ENCODE measurements at places on chromosomes 13 and 19.

- DNase-seq, result no peak
Measured at GRCh38 chr13:23743278-23744076, 145.7 kb downstream of the MIPEP start.

DNA sequence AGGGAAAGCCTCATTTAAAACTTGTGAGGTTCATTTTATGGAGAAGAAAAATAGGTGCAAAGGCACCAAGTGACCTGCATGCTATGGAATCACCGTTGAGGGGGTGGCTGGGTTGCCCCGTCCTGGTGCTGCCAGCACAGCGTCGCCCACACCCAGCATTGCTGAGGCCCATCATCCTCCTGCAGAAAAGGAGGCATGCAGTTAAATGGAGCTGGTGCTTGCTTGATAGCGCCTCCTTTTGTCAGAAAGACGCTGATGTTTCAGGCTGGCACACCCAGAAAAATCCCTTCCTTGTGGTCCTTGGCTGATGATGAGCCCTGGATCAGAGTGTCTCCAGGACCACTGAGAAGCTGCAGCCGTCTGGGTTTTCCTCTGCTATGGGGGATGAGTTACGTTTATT is 36.9 kb downstream of the DHRS12 start:
- DNase-seq, result no peak

DNA sequence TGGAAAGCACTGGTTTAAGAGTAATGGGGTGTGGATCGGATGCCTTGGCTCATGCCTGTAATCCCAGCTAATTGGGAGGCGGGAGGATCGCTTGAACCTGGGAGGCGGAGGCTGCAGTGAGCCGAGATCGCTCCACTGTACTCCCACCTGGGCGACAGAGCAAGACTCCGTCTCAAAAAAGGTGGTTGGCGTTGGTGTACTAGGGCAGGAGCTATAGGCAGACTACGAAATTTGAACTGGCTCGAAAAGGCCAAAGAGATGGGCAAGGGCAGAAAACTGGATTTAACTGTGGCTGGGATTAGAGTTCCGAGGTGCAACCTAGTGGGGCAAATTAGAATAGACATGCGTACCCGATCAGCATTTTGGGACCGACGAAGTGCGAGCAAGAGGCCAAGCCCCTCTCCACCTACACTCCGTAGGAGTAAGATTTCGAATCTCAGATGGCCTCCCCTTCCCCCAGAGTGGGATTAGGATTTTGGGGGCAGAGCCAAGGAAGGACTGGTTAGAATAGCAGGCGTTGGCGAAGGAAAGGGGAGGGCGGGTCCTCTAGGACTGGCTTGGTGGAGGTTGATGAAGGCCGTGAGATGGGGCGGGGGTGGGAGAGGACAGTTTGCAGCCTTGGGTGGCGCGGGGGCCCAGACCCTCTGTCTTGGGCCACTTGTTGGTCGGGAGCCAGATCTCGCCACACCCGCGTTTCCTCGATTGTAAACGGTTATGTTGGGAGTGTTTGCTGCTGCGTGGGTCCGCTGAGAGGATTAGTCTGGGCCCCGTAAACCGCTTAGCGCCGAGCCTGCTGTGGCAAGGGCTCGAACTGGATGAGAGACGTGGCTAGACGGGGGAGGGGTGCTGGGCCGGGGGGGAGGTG is 2.0 kb upstream of the INAFM1 start:
- peak; percentile 34 for DNase-seq

- no peak for DNase-seq
Measured at GRCh38 chr19:46201454-46202310, 27.9 kb upstream of the IGFL1 start.

GRCh38 chr19:3768015-3768747 is 3.8 kb downstream of the RAX2 start:
- no peak for DNase-seq

GRCh38 chr13:84290386-84290785 is 408.1 kb upstream of the SLITRK1 start:
- no peak for DNase-seq

DNA sequence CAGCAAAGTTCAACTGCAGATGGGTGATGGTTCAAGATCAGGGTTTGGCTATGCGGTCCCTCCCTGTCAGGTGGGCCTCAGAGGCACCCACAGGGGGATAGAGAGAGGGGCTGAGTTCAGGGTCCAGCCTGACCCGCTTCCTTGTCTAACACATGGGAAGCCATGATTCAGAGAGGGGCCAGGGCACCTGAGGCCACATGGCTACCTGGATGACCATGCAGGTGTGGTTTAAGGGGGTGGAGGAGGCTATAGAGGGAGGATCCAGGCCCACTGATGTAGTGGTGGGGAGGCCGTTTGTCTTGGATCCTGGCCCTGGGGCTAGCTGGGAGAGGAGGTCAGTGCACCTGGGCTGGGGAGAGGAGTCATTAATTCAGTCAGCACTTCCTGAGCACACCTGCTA is 56.7 kb downstream of the ZNF536 start:
- no peak for DNase-seq

DNA sequence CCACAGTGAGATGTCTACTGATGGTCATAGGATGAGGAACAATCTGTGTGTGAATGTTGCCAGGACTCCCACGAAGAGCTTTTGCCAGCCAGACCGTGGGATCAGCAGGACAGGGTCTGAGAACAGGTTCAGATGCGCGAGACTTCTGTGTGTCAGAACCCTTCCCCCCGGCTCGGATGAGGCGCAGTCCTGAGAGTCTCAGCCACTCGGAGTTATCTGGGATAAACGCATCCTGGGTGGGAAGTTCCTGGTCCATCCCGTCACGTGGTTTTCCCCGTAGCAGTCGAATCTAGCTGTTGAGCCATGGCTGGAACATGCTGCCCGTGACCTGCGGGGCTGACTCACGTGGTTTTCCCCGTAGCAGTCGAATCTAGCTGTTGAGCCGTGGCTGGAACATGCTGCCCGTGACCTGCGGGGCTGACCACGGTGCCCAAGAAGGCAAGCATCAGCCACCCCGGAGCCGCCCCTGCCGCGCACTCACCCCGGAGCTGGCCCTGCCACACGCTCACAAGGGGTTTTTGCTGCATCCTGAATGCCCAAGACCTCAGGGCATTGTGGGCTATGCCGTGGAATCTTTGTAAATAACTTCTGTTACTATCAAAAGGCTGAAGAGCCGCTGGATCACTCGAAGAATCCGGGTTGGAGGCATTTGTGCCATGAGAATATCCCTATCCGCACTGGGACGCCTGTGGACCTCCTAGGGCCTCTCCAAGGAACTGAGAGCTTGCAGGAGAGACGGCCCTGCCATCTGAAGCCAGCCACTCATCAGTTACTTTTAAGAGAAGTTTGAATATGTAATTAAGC is 130.8 kb upstream of the MCF2L start:
- DNase-seq, result no peak

DNA sequence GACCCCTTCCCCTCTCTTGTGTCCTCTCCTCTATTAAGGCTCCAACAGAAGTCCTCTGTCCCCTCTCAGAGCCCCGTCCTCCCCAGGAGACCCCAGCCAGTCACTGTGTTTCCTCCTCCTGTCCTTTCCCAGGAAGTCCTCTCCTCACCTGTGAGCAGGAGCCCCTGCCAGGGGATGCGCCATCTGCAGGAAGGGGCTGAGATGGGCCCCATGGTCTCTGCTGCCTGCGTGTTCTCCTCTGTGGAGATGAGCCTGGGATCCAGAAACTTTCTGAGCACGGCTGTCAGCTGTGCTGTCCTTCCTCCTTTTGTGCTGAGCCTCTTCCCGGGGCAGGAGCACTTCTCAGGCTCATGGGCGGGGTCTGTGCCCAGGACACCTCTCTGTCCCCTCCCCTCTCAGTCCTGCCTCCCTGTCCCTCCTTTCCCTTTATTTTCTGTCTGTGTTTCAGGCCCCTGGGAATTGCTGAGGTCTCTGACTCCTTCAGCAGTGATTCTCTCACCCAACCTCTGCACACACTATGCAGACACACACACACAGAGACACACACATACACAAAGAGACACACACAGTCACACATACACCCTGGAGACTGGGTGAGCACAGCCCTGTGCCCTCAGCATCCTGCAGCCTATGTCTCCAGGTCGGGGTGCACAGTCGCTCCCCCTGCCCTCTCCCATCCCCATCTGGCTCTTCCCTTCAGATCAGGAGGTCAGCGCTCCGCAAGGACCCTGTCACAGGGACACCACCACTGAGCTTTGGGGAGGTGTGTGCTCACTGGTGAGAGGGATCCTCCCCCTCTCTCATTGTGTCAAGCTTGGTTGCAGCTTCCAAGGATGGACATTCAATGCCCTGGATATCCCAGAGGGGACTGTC is at the start of gene CEACAM8:
Gene CEACAM8, minus strand, starts transcription at position 308 of the 873 bp plus-strand sequence. Its CDS starts 96 bp downstream, at position 212.
- no peak for DNase-seq

DNA sequence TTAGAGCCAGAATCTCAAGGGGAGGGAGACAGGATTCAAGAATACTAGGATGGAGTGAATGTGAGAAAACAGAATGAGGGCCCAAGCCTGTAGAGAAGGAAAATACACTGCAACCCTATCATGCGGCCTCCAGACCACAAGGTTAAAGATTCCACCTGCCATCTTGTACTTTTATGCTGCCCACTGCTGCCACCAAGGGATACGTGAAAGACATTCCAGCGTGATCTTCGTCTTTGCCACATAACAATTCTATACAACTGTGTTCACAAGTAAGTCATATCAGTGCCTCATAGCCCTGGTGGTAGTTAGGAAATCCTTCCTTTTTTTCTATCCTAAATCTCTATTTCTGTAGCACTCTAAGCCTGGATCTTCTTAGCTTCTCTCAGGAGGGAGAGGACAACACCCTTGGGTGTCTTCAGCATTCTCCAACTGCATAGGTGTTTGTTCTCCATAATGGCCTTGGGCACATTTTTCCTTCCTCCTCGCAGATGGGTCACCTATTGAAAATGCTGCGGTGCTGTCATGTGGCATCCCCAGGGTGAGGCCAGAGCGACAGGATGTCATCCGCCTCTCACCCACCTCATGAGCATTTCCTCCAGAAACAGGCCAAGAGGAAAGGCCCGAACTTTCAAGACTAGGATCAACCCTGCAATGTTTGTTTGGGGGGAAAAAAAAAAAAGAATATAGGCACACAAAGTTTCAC is 13.6 kb downstream of the TPT1 start:
- DNase-seq, result no peak

DNA sequence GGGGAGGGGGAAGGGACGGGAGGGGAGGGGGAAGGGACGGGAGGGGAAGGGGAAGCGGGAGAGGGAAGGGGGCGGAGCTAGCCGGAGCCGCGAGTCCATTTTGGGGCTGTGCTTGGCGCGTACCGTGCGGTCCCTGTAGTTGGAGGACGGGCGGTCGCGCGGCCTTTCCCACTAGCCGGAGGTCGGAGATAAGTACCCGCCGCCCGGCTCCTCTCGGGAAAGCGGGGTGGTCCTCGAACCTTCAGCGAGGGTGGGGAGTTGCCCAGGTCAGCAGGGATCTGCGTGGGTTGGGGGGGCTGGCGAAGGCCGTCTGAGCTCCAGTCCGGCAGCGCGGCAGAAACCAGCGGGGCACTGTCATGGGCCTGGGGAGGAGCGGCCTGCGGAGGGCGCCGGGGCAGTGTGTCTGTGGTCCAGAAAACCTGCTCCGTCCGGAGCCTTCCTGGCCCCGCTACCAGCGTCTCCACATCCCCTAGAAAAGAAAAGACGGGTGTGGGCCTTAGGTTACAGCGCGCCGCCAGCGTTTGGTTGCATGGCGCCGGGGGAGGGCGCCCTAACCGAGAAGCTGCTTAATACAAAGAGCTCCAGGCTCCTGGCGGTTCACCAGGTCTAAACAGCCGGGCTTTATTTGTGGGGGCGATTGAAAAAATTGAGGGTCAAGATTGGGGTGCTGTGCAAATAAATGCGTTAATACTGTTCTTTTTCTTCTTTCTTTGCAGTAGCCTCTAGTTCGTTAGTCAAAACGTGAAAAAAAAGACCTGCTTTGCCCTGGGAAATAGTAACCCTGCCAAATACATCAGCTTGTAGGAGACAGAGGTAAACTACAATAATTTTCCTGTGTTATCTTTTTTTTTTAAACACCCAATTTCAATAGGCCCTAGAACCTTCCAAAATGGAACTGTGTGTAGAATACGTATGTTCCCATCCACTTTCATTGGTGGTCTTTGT is at the start of gene TRIM13:
Gene TRIM13, plus strand, starts transcription at position 92 of the 945 bp plus-strand sequence. CDS start 14,899 bp downstream, outside the sequence.
- peak; percentile 70 for DNase-seq

GRCh38 chr19:10268071-10268470 is 2.8 kb upstream of the ICAM1 start:
- DNase-seq, result no peak

GRCh38 chr13:62631619-62632018 is 1216.0 kb upstream of the PCDH20 start:
- DNase-seq, result no peak

DNA sequence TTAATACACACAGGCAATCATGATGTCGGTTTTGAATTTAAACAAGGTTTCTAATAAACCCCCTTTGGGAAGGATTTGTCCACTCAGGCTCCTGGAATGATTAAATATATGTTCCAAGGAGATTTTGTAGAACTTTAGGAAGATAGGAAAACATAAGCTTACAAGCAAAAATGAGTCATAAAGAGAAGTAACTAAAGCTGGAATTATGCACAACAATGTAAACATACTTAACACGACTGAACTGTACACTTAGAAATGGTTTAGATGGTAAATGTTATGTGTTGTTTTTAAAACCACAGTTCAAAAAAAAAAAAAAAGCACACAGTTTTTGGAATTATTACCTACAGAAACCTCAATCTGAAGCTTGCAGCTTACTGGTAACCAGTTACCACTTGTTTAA is 304.4 kb downstream of the NALCN start:
- no peak for DNase-seq

- no peak for DNase-seq
Measured at GRCh38 chr19:17686023-17686521, 2.1 kb downstream of the UNC13A start.

DNA sequence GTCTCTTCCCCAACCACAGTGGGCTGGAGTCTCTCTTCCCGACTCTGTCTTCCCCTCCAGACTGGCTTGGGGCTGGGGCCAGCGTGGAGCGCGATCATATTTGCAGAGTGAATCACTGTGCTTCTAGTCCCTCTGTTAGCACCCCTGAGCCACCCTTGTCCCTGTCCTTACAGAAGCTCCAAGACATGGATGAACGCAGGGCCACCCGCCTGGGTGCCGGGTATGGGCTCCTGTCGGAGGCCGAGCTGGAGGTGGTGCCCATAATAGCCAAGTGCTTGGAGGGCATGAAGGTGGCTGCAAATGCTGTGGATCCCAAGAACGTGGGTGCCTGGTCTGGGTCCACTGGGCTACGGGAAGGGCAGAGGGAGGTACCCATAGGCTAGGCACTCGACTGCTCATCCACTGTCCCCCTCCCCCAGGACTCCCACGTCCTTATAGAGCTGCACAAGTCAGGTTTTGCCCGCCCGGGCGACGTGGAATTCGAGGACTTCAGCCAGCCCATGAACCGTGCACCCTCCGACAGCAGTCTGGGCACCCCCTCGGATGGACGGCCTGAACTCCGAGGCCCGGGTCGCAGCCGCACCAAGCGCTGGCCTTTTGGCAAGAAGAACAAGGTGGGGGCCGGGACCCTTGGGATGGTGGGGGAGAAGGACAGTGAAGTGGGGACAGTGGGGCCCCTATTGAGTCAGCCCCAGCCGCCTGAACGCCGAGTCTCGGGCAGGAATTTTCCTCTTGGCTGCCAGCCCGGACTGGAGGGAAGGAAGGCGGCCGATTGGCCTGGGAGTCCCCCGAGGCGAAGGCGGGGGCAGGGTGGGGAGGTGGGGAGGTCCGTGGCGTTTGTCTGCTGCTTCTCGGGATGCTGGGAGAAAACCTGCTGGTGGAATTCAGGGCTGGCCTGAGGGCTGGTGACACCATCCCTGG is 5.2 kb downstream of the TRIP10 start:
- no peak for DNase-seq

All from activated T-helper 1 cell treated with anti-CD3 and anti-CD28 coated beads, Interleukin-2, amount 50 U/mL, for 16 hours (primary cell).